Mesenteric fat pad (tissue), 1 donor: ENCODE measurements at places on chromosomes 1 and 21. TPM values are rescaled to one million over a fixed set of nuclear protein-coding genes. Genes with fewer than 3 reads are reported as not detected.

DNA sequence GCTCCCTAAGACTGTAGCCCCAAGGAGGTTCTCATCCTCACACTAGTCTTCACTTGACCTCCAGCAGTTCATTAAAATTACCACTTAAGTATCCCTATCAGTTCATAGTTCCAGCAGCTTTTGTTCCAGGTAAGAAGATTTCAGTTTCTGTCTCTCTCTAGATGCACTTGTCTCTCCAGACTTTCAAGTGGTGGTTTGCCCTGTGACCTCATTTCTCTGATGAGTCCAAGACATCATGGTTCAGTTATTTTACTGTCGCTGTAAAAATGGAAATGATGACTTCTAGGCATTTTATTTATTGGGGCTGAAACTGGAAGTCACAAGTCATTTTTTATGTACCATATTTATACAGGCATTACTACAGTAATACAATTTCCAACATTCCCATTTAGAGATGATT, 17.9 kb upstream of the RGS18 start:
- DNase-seq: no peak

DNA sequence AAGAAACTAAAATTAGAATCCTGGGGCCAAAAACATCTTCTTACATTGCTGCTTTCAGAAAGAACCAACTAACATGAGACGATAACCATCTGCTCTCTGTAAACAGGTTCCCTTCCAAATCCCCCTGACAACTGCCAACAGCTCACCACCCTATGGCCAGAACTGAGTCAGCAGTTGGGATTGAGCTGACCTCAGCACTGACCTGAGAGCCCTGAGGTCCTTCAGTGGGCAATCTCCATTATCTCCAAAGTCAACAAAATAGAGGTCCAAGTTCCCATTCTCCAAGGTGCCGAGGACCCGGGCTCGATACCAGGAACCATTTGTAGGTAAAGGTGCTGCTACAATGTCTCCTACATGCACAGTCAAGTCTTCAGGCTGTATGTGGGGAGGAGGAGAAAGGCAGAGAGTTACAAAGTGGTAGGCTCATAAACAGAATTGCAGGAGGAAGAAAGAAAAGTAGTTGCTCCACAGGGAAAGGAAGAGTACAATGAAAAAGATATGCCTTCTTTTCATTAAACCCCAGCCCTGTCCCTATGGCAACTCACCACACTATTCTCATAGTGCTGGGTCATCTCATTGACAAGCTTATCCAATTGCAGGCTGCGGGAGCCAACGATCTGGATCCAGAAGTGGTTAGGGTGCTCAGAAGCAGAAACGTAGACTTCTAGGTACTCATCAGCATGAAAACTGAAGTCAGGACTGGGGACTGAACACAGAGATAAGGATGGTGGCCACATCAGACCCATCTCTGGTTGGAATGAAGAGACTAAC, 12.8 kb upstream of the MRPL9 start:
- no peak for DNase-seq

- DNase-seq: no peak
These were observed 354.7 kb downstream of the KCNH1 start for GRCh38 chr1:210779269-210779668.

- no peak for DNase-seq
These were observed 40.9 kb downstream of the CYP4A11 start for GRCh38 chr1:46900401-46900800.

- no peak for DNase-seq
These were observed 90.7 kb downstream of the GPR88 start for GRCh38 chr1:100628631-100629081.

DNA sequence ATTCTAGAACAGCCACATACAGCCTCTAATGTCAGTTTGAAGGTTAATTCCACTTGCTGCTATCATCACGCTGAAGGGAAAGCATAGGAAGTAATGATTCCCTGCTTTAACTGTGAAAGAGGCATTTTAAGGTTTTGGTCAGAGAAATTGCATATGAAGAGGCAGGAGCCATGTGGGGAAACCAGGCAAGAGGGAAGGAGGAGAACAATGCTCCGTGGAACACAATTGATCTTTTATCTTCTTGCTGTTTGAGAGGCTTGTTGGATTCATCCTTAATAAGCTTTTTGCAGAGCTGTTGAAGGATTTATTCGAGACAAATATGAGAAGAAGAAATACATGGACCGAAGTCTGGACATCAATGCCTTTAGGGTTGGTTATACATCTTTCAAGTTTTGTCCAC, 35.9 kb downstream of the SMAP2 start:
- no peak for DNase-seq

DNA sequence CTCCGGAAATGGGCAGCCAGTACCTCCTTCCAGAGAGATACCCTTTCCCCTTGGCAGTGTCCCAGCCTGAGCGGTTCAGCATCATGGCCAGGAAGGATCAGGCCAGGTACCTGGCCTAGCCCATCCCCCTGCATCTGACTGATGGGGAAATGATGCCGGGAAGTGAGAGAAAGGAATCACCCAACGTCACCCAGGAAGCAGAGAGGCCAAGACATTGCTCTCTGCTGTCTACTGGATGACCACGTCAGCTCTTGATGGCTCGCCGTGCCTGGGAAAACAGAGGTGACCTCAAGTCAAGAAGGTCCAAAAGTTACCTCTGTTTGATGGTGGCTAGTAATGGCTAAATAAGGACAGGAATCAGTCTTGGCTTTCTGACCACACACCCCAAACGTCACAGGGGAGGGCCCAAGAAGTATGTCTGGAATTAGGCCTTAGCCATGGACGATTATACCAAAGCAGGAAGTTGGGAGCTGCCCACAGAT, 79.0 kb downstream of the MRPL37 start:
- no peak for DNase-seq

DNA sequence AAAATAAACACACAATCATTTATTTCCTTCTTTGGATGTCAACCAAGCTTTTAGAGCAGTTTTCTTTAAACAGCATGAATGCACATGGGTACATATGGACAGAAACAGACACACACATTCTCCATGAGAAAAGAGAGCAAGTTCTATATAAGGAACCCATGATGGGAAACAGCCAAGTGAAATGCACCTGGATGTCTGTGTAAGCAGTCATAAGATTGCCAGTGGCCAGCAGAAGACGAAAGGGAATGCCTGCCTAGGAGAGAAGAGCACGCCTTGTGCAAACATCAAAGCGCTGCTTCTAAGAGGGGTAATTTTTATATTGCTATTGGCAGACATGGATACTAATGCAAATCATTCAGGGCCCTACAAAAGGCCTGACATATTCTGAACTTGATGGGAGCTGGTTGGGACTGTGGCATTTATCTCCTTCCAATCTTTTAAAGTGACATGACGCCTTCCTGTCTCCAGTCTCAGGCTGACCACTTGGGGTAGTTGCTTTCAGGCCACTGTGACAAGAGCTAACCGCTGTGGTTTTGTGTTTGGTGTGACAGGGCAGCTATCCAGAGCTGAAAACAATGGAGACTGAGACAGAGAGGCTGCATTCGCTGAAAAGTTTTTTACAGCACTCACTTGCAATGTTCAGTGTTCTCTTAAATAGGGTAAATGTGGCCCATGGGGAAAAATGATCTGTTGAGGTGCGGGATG, 75.0 kb upstream of the DPT start:
- no peak for DNase-seq

DNA sequence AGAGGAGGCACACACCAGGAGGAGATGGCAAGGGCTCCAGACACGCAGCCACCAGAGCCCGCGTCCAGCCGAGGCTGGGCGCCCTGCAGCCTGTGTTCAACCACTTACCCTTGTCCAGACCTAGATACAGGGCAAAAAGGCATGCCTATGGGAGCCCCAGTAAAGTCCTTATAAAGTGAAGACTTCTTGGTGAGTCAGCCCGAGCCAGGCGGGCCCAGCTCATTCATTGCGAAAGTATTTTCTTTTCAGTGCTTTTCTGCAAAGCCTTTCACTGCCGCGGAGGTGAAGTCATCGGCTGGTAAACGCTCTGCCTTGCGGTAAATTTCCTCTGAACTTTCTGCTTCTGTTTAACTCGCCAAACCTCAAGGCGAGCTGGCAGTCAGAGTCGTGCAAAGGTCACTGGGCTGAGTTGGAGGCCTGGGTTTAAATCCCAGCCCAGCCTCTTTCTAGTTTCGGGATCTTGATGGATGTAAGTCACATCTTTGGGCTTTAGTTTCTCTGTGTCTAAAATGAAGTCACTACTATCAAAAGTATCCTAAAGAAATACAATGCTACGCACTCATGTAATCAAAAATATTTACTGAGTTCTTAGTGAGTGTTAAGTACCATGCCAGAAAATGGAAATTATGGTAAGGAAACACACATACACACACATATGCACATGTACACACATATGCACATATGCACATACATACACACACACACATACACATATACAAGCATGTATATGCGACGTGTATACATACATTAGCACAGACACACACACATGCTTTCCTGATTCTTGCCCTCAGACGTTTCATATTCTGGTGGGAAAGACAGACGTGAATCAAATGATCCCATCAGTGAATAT, 54.7 kb upstream of the IFFO2 start:
- no peak for DNase-seq

Gene NBPF10
- 3.4 TPM for total RNA-seq

Gene FAM72C
- total RNA-seq: 0.19 TPM

Gene GPR153
- total RNA-seq: 32.3 TPM

Gene CYP4A11
- total RNA-seq: not detected
